ENCODE measurements at places on chromosomes 12 and 14.

- no peak for DNase-seq
Measured at GRCh38 chr14:36659010-36659821, 2.4 kb upstream of the PAX9 start.

DNA sequence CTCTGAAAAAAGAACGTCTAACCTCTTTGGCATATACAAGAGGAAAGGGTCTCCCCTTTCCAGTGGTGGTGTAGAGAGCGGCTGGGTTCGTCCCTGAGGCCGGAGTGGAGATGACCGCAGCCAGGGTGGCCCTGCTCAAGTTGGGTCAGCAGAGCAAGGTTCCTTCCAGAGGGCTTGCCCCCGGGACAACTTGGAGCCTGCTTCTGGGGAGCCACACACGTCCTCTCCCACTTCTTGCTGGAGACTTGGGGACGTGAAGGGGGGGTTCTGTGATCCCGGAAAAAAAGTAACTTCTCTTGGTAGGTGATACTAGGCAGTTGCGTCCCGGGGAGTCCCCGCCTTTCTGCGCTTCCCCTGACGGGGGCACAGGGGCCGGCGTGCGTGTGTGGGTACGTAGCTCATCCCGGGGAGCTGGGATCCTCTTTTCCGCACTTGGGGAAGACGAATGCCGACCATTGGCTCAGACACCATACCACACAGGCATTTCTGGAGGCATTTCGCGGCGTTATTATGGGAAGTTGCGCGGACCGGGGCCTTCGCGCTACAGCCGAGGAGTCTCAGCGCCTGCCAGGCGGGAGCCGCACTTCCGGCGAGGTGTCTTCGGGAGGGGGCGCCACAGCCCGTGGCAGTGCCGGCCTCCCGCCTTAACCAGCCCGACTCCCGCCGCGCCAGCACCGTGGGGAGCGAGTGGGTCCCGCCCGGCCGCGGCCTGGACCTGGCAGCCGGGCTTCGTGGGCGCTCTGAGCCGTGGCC lies 14.8 kb upstream of the PAX9 start:
- DNase-seq: no peak

- DNase-seq: no peak
Measured at GRCh38 chr12:132451836-132452195, 38.1 kb upstream of the FBRSL1 start.

DNA sequence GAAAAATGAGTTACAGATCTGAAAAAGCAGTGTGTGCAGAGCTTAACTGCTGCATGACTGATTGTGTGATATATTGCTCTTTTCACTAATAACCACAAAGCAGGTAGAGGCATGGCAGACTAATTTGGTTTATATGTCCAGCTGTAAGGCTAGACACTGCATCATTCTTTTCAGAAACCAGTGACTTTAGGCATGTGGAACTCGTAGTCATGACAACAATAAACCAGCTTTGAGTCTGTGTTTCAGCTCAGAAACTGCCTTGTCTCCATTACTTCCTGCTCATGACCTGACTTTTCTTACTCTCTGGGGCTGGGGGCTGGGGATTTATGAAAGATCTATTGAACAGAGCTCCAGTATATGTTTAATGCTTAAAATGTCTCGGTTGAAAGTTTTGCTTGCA lies 146.8 kb upstream of the LRIG3 start:
- DNase-seq: no peak

DNA sequence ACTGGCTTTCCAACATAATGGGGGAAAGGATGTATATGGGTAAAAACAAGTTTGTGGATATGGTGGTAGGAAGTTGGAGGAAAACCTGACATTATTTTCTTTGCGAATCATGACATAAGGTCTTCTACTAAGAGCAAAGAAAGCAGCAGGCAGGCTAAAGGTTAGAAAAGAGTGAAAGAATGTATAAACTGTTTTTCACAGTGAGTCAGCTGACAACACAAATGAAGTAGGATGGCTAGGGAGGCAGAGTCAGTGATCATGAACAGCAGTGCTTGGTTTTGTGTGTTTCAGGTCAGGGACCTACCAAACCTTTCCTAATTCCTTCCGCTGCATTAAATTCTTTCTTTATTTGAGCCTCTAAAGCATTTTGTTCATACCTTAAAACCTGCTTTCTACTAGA lies 46.3 kb upstream of the CATSPERB start:
- no peak for DNase-seq

DNA sequence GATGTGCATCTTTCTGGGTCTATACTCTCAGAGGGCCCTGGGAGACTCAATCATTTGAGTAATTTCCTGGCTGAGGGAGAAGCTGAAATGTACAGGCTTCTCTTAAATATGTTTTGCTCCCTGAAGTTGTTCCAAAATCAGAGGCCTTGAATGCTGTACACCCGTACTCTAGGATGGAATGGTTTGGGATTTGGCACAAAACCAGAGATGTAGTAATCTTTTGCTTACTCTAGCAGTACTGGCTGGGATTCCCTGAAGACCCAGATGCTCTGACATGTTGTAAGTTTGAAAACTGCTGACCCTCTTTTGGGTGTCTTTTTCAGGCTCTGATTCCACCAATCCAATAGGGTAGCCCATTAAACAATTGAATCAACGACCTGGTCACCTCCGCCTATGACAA lies 10.4 kb downstream of the ACACB start:
- DNase-seq: no peak

DNA sequence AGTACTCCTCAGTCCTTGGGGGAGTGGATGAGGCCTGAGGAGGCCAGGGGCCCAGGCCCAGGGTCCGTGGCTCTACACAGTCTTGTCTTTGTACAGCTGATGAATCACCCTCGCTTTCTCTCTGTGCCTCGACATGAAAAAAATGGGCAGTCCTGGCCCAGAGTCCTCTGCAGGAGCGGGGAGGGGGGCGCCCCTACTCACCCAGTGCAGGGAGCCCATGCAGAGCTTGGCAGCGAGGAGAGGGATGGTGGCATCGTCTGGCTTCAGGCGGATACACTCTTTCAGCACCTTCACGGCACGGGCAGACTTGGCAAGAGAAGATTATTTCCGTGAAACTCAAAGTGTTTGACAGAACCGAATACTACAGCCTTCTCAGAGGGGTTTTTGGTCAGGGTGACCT lies 159.3 kb downstream of the TTC7B start:
- DNase-seq: no peak

GRCh38 chr12:31647086-31647491 lies 12.4 kb upstream of the ETFBKMT start:
- DNase-seq: no peak

- DNase-seq: no peak
Measured at GRCh38 chr14:77869340-77869739, 69.4 kb downstream of the ADCK1 start.

- no peak for DNase-seq
Measured at GRCh38 chr14:84708865-84709264, 821.1 kb upstream of the FLRT2 start.

DNA sequence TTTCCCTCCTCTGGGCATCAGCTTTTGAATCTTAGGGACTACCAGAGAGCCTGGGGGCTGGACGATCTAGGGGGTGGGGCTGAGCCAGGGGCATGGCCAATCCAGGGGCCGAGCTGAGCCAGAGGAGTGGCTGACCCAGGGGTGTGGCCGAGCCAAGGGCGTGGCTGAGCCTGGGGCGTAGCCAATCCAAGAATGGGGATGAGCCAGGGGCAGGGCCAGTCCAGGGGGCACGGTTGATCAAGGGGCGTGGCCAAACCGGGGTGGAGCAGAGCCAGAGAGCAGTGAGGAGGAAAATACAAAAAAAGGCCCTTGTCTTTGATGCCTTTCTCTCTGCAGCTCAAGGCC lies 219.3 kb upstream of the NOS1 start:
- no peak for DNase-seq
